Urinary bladder (tissue), 4 donors: ENCODE measurements at places on chromosomes 11 and 22.

DNA sequence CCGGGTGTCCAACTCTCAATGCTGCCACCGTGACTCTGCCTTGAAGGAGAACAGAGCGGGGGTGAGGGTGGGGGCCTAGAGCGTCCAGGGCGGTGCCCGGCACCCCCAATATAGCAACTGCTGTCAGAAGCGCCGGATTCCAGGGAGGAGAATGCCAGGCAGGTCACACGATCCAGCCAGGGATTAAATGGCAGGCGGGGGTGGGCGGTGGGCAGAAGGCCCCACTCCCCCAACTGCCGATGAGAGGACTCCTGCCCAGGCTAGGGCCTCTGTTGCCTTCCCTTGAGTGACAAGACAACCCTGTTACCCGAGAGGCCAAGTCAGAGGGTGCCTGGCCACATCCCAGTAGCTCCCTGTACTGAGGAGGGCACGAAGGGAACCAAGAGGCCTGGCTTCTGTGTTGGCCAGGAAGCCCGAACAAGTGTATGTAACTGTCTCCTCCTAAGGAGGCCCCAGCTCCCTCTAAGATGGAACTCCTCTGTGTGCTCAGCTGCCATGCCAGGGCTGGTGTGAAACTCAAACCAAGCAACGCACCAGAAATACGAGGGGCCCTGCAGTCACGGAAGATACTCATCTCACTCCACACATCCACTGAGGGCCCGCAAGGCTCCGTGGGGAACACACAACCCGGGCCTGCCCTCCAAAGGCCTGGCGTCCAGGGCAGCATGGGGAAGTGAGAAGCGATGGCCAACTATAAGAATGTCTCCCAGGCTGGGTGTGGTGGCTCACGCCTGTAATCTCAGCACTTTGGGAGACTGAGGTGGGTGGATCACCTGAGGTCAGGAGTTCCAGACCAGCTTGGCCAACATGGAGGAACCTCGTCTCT is 3.0 kb downstream of the PACSIN3 start:
- no peak for DNase-seq

DNA sequence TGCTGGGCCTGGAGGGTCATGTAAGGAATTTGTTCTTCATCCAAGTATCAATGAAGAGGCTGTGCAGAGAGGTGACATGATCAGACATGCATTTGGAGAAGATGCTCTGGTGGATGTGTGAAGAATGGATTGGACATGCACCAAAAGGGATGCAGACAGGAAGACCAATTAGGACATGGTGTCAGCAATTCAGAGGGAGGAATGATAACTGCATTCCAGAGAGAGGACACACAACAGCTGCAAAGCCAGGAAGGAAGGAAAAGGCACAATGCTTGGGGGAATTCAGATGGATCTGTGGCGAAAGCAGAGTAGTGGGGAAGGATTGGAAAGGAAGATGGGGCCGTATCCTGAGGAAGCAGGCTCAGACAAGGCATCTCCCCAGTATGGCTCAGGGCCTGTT is 5.2 kb upstream of the ARRB1 start:
- DNase-seq: no peak

GRCh38 chr11:78341841-78342240 is 75.8 kb downstream of the GAB2 start:
- no peak for DNase-seq

DNA sequence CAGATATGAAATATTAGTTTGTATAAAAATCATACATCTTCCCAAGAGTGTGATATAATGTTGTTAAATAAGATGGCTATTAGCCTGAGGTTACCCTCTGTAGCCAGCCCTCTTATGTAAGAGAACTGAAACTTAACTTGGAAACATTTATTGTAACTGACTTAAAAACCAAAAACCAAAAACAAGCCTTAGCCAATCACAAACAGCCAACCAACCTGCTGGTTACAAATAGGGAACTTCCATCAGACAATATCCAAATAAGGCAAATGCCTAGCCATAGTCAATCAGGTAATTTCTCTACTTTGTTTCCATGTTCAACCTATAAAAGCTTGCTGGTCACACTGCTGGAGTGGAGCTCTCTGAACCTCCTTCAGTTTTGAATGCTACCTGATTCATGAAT is 14.1 kb downstream of the KBTBD3 start:
- no peak for DNase-seq

DNA sequence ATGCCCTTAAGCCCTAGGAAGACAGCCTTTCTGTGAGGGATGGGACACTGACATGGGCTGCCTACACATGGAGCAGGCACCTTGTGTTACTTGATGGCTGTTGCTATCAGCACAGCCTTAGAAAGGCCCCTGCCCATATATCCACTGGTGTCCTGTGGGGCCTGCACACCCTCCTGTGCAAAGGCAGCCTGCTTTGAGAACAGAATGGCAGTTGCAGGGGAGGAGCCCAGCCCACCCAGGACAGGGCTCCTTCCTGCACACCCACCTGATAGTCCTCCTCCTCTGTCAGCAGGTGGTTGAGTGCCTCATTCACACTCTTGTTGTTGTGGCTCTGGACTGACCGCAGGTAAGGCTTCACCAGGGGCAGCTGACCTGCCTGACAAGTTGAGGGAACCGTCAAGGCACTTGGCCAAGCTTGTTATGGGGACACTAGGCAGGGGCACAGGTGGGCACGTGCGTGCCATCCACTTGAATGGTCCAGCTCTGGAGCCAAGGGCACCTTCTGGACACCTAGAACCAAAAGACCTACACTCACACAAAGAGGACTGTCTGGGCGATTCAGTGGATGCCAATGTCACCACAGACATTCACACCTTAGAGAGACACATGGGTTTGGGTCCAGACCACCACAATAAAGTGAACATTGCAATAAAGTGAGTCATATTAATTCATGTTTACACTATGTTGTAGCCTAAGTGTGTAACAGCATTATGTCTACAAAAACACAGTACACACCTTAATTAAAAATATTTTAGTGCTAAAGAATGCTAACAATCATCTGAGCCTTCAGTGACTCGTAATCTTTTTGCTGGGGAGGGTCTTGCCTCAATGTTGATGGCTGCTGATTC is 9.4 kb upstream of the SLC25A1 start:
- DNase-seq: no peak

- no peak for DNase-seq
Observed at GRCh38 chr11:15852179-15852578, 504.2 kb downstream of the SOX6 start.

DNA sequence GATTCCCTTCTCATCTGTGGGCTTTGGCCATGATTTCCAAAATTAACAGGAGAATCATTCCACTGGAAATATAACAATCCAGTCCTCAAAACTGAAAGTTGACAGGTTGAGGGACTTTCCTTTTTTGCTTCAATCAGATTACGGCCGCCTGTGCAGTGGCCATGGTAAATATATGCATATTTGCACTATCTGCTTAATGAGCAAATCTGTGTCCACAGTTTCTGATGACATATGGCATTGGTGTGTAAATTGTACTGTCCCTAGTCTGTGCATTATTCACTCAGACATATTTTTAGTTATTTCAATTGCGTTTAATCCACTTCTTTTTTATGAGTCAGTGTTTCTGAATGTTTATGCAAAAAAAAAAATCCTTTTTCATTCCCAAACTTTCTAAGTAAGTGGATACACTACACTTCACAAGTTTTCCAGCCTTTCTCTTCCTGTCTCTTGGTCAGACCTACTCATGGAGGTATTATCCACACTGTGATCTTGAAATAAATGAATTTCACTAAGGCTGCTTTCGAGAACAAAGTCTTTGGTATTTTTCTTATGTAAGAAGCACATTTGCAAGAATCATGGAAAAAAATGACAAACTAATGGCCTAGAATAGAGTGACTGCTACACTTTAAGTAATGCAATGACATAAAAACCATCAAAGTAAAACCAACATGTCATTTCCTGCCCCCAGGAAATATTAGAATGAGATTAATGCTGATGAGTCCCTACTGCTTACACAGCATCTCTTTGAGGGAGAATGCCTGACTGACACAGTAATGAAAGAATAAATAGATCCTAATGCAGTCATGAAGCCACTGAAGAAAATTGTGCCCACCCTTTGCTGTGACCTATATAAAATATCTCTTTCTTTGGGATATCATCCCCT is 76.4 kb upstream of the MTNR1B start:
- no peak for DNase-seq

DNA sequence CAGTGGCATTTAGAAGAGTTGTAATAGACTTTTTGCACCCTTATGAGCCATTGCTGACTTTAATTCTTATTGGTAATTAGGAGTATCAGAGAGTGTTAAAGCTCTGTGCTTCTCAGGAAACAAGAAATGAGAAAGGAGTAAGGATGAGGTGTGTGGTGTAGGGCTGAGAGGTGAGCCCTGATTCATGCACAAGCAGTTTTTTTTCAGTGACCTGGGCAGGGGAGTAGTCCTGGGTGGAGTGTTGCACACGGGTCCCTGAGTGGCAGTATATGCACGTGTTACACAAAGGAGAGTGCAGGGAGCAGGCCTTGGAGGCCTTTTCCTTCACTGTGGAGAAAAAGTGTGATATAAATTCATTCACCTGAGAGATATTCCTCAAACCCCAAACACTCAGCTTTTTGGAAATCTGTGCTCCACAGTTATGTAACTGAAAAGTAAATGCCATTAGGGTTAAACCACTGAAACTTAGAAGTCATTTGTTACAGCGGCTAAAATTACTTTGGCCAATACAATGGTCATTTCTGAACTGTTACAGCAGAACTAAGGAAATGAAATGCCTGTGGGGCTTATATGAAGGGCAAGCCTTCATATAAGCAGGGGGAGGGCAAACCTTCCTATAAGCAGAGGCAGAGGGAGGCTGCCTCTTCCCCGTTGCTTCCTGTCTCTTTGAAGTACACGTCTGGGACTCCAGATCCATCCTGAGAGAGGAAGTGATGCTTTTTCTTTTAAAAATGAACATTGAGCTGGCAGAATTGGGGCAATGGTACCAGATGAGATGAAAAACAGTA is 62.6 kb upstream of the OLFML1 start:
- no peak for DNase-seq

DNA sequence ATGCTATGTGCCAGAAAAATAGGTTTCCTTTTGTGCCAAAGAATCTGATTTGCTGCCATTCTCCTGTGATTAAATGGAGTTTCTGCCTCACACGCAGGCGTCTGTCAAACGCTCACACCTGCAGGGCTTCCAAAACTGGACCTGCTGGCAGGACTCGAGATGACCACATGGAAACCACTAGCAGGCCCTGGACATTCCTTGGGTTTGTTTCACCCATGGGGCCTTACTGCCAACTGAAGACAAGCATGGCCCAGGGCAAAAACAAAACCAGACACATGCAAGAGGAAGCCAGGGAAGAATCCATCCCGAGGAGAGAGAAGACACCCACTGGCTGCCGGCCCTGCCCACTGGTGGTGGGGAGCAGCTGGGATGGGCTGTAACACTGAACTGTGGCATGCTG is 55.9 kb upstream of the MN1 start:
- no peak for DNase-seq

- no peak for DNase-seq
Observed at GRCh38 chr11:70242885-70243284, 27.6 kb upstream of the PPFIA1 start.

DNA sequence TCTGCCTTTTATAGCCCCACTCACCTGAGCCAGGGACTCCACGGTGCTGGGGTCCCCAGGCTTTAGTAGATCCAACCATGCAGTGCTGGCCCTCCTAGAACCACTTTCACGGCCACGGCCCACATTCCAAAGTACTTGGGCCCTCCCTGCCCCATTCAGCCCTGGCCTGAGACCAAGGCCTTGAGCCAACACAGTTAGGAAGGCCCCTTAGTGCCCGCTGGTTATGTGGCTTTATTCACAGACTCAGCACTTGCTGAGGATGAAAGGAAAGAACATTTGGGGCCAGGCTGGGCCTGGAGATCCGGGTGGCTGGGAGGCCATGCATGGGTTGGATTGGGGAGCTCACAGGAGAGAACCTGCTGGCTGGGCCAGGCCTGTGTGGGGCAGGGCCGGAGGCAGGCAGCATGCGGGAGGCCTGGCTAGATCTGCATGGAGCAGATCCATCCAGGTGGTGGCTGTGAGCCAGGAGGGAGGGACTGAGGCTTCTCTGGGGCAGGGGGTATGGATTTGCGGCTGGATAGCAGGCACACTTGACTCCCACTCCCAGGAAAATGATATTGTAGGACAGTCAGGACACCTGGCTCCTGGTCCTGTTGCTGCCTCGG is 12.6 kb downstream of the CHRM1 start:
- DNase-seq: no peak

DNA sequence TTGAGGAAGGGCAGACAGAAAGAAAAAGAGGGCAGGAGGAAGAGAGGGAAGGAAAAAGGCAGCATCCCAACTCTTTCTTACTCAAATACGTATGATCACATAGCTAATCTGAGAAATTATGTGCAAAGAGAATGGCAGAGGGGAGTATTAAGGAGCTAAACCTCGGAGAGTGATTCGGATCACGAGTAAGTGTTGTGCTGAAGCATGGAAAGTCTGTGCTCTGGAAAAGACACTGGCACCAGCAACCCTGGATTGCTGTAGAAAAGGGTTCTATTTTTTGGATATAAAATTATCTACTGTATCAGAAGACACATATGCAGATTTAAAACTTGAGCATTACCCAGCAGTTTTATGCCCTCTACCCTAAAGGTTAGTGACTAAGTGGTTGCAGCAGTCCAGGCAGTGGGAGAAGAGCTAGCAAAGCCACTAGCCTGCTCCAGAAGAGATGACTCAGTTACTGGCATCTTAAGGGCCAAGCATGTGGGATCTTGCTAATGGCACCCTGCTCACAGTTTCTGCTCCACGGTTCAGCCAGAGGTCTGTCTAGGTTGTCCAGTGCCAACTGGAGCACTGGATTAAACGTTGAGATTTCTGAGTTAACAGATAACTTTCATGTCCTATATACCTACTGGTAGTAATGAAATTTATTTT is 151.7 kb downstream of the SWAP70 start:
- no peak for DNase-seq

- no peak for DNase-seq
Observed at GRCh38 chr22:49825436-49825835, 2.2 kb downstream of the BRD1 start.

DNA sequence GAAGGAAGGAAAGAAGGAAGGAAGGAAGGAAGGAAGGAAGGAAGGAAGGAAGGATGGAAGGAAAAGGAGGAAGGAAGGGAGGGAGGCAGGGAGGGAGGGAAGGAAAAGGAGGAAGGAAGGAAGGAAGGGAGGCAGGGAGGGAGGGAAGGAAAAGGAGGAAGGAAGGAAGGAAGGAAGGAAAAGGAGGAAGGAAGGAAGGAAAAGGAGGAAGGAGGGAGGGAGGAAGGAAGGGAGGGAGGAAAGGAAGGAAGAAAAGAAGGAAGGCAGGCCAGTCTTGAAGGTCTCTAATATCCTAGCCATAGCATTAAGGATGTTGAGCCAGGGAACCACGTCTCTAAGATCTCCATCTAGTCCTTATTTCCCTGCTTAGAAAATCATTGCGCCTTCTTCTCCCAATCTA is 78.8 kb downstream of the TMPRSS5 start:
- DNase-seq: no peak

- no peak for DNase-seq
Observed at GRCh38 chr11:126485986-126486635, 130.6 kb downstream of the ST3GAL4 start.

- no peak for DNase-seq
Observed at GRCh38 chr11:115368616-115369015, 135.6 kb downstream of the CADM1 start.
